ENCODE measurements at places on chromosomes 5 and 9.
A peak's percentile ranks its signal among the peaks of the same experiment; 100 is the strongest.

DNA sequence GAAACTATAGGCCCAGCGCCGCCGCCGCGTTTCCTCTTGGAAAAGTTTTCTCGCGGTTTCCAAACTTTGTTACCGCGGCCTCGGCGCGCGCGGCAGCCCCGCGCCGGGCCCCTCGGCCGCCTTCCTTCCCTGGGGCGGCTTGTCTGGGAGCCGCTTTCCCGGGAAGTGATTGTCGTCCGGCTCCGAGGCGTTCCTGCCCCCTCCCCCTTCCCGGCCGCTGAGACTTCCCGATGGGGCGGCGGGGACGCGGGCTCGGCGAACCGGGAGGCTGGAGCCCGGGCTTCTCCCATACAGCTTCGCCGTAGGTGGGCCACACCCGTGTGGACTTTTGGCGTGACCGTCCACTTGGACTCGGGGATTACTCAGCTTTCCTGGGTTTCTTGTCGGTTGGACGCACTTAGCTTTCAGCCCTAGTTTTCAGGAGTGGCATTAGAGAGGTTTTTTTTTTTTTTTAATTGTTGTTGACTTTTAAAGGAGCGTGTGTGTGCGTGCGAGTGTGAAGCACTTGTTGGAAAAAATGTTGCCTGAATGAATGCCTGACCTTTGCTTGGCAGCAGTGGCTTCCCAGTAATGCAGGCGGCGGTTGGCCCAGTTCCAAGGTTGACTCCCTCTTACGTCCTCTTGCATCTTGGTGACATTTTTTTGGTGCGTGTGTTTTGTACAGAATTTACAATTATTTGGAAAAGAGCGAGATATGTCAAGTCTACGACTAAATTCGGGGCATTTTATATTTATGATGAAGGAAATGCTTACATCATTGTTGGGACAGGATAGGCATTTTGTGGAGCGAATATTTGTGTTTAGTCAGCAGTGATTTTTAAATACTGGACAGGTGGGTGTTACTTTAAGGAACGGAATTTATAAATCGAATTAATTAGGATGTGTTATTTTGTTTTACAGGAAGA is 821 bp downstream of the CTNNA1 start:
- DNase-seq = peak; percentile 93

DNA sequence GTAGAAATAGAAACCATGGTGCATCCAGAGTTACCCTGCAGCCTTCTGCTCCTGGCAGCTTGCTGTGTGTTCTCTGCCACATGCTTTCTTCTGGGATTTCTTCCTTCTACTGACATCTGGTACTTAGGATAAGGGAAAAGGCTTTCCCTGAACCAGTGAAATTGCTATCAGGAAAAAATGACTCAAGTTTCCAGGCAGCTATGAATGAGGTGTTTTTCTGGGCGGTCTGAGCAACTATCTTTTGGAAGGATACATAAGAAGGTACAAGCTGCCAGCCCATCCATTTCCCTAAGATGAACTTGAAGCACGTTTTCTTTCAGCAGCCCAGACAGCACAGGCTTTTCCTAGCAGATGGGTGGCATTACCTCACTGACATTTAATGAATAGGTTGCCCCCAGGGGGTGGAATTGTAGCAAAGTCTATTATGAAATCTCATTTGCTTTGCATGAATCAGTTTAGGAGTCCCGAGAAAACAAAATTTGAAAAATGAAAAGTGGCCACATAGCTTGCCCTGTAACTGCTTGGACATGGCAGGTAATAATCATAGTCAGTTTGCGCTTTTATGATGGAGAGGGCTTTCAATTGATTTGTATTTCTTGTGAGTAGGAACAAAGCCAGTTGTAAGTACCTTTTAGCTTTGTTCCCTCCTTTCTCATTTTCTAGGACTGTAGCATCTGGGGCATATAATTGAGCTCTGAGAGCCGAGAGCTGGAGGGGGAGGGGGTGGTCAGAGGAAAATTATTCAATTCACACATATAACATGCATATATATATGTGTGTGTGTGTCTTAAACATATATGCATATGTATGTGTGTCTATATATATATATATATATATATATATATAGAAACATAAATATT is 108.5 kb downstream of the C9orf152 start:
- DNase-seq = no peak

DNA sequence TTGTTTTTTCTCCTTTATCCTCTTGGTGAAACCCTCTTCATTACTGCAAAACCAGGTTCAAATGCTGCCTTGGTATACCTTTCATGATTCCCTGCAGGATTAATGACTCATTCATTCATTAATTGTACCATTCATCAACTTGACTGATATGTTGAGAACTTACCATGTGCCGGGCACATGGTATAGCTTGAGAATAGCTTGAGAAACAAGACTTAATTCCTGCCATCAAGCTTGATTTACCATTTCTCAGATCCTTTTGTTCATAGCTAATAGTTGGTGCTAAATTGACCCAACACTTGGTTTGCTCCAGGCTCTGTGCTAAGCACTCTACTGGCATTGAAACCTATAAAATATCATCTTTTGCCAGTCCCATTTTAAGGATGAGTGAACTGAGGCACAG is 165.7 kb downstream of the YIPF5 start:
- no peak for DNase-seq

- DNase-seq = no peak
These were observed 415.6 kb downstream of the GADD45G start for GRCh38 chr9:90020276-90020871.

- DNase-seq = no peak
These were observed 343.8 kb upstream of the CHD1 start for GRCh38 chr5:99272576-99272975.

DNA sequence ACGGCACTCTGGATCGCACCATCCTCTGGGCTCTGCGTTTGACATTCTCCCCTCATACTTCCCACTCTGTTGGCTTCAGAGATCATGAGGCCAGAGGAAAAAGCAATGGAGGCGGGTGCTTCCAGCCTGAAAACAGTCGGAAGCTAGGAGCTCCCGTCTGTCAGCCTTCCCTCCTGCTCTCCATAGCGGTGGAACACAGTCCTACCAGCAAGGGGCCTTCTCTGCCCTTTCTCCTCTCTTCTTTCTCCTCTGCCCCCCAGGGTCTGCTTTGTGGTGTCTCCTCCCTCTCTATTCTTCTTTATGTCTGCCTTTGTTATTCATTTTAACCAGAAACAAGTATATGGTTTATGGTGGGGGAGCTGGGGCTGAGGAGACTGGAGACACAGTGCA is 152.5 kb upstream of the NFIB start:
- no peak for DNase-seq

DNA sequence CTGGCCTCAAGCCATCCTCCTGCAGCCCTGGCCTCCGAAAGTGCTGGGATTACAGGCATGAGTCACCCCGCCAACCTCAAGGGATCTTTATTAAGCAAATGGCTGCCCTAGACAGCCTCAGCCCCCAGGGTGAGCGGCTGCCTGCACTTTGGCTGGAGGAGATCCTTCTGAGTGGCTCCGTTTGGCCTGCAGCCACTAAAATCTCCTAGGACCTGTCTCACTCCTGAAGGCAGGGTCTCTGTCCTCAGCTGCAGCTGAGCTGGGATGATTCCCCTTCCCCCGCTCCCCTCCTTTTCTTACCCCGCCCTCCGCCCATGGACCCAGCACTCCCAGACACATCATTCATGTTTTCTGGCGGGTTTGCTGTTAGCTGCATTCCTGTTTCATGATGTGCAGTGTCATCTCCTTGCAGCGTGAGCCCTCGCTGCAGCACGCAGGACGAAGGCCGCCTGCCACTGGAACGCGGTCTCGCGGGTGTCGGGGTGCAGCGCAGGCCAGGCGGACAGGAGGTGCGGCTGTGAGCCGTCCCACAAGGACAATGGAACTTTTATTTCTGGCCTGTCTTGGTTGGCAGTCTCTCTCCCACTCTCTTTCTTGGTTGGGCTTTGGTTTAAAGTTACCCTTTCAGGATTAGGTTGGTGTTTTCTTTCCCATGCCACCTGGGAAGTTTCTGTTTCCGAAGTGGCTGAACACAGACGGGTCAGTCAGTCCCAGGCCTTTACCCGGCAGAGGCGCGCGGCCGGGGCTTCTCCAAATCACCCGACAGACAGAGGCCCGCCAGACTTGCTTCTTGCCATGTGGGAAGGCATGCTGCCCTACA is 137.1 kb downstream of the FOXD1 start:
- peak; percentile 25 for DNase-seq

DNA sequence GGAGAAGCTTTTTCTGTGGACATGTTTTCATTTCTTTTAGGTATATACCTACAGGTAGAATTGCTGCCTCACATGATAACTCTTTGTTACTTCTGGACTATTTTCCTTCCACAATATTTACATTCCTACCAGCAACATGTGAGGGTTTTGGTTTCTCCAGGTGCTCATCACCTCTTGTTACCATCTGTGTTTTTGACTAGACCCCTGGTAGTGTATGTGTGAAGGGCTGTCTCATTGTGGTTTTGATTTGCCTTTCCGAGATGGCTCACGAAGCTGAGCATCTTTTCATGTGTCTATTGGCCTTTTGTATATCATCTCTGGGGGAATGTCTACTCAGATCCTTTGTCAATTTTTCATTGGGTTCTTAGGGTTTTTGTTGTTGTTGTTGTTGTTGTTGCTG is 17.2 kb upstream of the RANBP17 start:
- no peak for DNase-seq

- no peak for DNase-seq
These were observed 631.9 kb downstream of the PRELID2 start for GRCh38 chr5:145203193-145203592.

- no peak for DNase-seq
These were observed 44.3 kb downstream of the SLC28A3 start for GRCh38 chr9:84296146-84296843.

DNA sequence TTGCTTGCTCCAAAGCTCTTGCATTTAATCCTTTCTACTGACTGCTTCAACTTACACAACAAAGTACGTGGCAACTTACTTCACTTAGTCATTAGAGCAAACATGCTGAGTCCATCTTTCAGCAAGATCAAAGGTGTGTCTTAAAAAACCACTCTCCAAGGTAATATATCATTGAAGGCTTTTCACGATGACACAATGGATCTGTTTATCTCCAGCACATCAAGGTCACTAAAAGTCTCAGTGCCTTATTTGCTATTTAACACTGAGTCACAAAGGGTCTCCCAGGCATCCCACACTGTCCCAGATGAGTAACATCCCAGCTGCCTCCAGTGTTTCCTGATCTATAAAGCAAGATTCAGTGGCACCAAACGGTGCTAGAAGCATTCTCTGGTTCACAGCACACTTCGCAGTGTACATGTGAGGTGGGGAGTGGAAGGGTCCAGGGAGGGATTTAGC is 3.7 kb upstream of the CLK4 start:
- peak; percentile 25 for DNase-seq

DNA sequence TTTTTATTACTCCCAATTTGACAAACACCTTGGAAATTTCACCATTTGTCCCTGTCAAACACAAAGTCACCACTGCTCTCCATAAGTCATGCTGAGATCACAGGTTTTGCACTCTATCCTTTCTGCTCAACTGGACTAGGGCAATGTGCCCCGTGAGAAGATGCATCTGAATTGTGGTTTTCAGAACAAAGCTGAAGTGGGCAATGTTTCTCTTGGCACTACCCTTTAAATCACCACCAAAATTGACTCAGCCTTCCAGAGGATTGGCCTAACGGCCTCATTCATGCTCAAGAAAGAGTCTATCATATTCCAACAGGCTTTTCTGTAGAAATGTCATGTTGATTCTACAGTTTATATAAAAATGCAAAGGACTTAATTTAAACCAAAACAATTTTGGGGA is 81.0 kb upstream of the TRIO start:
- DNase-seq = no peak

GRCh38 chr5:109083937-109084336 is 325.8 kb downstream of the PJA2 start:
- no peak for DNase-seq

- peak; percentile 67 for DNase-seq
These were observed 26.0 kb downstream of the SKP2 start for GRCh38 chr5:36177715-36178523.

- no peak for DNase-seq
These were observed 149.0 kb upstream of the ITGA1 start for GRCh38 chr5:52638732-52639131.

- peak; percentile 39 for DNase-seq
These were observed 38.8 kb upstream of the COL5A1 start for GRCh38 chr9:134602547-134603362.

- DNase-seq = no peak
These were observed 455.1 kb upstream of the MPDZ start for GRCh38 chr9:13734601-13735000.

GRCh38 chr5:167525004-167525403 is 766.4 kb upstream of the WWC1 start:
- DNase-seq = no peak

GRCh38 chr9:124040186-124040931 is 28.8 kb downstream of the LHX2 start:
- peak; percentile 31 for DNase-seq

DNA sequence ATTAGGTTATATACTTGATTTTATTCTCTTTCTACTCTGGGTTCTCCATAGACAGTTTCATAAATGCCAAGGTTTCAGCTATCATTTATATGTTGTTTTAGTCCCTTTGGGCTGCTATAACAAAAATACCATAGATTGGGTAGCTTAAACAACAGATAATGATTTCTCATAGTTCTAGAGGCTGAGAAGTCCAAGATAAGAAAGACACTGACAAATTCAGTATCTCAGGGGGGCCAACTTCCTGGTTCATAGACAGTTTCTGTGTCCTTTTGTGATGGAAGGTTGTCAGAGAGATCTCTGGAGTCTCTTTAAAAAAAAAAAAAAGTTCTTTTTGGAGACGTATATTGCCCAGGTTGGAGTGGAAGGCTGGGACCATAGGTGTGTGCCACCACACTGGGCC is 113.3 kb downstream of the SCAMP1 start:
- no peak for DNase-seq

DNA sequence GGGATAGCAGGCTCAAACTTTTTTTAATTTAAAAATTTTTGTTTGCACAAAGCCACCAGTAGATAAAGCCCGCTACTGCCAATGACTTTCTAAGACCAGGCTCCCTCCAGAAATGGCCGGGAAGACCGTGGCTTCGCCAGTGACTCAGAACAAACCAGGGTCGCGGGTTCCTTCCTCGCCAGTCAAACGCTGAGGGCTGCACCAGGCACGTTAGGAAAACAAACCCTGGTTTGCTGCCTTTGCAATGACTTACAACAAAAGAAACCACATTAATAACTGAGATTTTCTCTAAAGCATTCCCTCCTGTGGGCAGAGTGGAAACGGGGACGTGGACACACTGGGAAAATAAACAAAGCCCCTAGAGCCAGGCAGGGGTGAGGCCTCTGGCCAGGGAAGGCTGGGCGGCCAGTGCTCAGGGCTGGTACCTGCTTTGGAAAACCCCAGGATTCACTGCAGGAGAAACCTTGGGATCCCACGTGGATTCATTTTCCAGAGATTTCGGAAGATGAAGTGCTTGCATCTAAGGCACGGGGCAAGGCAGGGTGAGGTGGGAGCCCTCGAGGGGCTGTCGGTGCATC is 3.8 kb downstream of the PRRX2 start:
- DNase-seq = no peak

- no peak for DNase-seq
These were observed 1622.5 kb downstream of the MAT2B start for GRCh38 chr5:165127941-165128340.

GRCh38 chr5:158707534-158707933 is 392.2 kb downstream of the EBF1 start:
- no peak for DNase-seq

GRCh38 chr5:39518516-39518915 is 93.7 kb upstream of the DAB2 start:
- DNase-seq = no peak

- DNase-seq = no peak
These were observed 31.5 kb upstream of the ADRB2 start for GRCh38 chr5:148794729-148795561.

Measured in RKO (cell line).